ENCODE measurements at places on chromosomes 1 and 21. TPM values are rescaled to one million over a fixed set of nuclear protein-coding genes. Genes with fewer than 3 reads are reported as not detected.

Gene SLC9C2
- total RNA-seq = not detected

Gene RASSF5
- total RNA-seq = 190 TPM

Gene GPR37L1
- total RNA-seq = not detected

Gene GBP4
- 48.5 TPM for total RNA-seq

Gene RAB25
- total RNA-seq = 1.5 TPM

Gene SLC2A1
- 57.5 TPM for total RNA-seq

Gene TEDDM1
- total RNA-seq = not detected

Gene PTCH2
- total RNA-seq = 1.4 TPM

DNA sequence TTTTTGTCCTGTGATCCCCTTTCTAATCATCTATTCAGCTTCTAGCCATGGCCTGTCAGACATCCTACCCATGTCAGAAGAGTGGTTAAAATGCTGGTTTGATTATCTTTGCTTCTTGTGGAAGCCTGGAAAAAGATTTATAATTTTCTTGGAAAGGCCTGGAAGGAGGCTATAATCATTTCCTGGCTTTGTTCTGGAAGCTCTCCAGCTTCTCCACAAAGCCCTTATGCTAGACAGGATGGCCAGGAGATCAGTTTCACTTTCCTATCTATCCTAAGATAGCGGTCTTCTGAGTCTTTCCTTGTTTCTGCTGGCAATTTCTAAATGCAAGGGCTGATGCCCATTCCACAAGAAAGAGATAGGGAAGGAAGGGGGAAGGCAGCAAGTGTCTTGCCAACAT is 90.9 kb upstream of the SLC44A3 start:
- no peak for DNase-seq

GRCh38 chr1:244028701-244029100 is 22.4 kb upstream of the ZBTB18 start:
- DNase-seq = no peak

GRCh38 chr1:179817789-179818188 is 59.8 kb downstream of the TOR1AIP2 start:
- DNase-seq = no peak

DNA sequence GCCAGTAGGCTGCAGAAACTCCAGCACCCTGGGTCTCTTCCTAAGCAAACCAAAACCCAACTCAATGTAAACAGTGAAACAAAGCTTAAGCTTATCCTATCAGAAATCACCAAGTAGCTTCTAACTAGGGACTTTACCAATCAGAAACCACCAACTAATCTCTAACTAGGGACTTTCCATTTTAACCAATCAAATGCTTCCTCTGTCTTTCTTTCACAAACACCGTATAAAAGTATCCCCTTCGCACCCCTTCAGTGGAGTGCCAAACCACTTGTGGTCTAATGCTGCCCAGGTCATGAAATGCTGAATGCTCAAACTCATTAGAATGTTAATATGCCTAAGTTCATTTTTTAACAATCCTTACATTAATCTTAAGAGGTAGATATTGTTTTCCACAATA is 250.5 kb upstream of the DUSP10 start:
- DNase-seq = no peak

- no peak for DNase-seq
These were observed 63.9 kb downstream of the KCNK1 start for GRCh38 chr1:233677690-233678354.

- no peak for DNase-seq
These were observed 73.7 kb downstream of the SLC16A1 start for GRCh38 chr1:112882271-112882744.

DNA sequence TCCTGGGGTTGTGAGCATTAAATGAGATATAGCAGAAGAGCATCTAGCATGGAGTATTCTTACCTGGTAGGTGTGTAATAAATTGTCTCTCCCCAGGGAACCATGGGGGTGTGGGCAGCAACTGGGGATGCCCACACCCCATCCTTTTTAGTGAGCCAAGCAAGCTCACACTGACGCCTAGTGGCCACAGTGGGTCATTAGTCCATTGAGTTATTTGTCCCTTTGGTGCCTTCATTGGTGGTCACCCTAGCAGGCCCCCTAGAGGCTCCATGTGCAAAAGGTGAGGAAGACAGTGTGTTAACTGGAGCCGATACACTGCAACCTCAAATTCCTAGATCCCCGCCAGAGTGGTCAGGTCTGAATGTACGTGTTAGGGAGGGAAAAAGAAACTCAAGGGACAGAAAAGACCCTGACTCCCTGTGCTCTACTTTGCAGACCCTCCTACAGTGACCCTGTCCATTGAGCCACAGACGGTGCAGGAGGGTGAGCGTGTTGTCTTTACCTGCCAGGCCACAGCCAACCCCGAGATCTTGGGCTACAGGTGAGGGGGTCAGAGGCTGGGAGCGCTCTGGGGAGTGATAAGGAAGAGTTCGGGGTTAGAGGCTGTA is 93.3 kb upstream of the CD1D start:
- no peak for DNase-seq

GRCh38 chr1:50720457-50721053 is 239.5 kb downstream of the FAF1 start:
- no peak for DNase-seq

GRCh38 chr1:15418806-15419515 is 9.3 kb downstream of the EFHD2 start:
- no peak for DNase-seq

DNA sequence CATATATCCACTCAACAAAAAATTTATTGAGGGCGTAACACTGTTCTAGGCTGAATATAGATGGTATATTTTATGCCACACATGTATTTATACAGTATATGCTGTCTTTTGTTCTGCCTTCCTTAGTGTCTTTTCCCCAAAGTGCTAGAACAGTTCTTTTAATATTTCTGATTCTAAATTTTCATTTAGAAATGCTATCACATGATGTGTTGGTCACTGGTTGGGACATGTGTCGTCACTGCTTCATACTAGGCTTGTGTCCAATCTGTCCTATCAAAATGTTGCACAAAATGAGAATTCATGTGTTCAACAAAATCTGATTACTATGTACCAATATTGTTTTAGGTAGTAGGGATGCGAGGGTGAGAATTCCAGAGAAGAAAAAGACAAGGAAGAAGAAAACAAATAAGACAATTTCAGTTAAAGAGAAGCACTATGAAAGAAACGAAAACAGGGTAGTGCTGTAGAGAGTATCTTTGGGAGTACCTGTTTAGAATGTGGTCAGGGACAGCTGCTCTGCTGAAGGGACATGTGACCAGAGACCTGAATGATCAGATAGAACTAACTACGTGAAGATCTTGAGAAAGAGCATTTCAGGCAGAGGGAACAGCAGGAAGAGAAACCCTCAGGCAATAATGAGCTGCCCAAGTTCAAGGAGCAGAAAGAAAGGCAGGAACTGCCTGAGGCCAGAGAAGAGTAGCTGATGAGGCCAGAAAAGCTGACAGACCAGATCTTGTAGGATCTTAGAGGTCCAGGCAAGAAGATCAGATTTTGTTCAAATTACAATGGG is 1.3 kb downstream of the KMO start:
- no peak for DNase-seq

DNA sequence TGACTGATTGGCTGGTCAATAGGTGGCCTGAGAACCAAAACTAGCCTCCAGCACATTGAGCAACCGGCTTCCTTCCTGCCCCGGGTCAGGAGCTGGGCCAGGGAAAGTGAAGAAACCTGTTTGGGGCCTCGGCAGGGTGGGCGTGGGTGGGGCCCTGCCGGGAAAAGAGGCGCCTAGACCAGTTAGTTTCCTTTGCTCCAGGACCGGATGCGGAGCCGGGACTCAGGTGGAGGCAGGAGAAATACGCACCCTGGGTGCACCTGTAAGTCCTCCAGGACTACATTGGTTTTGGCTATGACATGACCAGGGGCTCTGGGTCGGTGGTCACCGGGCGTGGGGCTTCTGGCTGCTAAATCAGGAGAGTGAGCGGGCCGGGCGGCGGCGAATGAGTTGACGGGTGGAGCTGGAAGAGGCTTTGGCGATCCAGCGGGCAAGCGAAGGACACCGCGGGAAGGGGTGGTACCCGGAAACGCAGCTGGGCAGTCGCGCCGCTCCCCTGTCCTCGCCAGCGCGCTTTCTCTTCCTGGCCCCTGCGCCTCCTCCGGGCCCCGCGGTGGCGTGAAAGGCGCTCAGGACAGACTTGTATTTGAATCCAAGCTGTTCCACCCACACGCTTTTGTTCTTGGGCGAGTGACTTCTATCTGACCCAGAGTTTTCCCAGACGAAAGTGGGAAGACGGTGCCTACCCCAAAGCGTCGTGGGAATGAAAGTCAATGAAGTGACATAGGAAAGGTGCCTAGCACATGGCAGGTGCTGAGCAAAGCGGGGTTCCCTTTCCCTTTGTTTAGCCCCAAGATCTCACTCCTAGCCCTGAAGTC is 30.6 kb upstream of the JUN start:
- DNase-seq = no peak

GRCh38 chr1:12669529-12670068 is 25.7 kb downstream of the AADACL4 start:
- no peak for DNase-seq

- DNase-seq = no peak
These were observed 37.6 kb downstream of the MTARC1 start for GRCh38 chr1:220824031-220824989.

DNA sequence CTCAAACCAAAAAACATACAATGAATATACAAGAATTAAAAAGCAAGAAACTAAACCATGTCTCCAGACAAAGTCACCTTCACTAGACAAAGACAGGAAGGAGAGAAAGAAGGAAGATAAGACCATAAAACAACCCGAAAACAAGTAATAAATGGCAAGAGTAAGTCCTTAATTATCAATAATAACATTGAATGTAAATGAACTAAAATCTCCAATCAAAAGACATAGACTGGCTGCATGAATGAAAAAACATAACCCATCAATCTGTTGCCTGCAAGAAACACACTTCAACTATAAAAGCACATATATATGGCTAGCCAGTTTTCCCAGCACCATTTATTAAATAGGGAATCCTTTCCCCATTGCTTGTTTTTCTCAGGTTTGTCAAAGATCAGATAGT is 100.8 kb upstream of the SAMSN1 start:
- DNase-seq = no peak

DNA sequence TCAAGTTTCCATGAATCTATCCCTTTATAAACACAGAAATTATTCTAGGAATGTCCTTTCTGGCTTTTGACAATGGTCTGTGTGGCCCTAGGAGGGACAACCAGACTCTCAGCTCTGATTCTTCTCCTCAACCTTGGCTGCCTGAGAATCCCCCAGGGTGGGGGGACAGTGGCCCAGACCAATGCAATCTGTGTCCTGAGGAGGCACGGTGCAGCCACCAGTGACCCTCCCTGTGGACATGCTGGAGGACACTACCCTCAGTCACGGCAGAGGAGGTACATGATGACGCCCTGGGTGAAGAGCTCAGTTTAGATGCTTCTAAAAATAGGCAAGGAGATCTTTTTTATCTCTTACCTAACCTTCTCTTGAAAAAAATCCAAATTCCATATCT is 91.7 kb downstream of the PGBD5 start:
- no peak for DNase-seq

DNA sequence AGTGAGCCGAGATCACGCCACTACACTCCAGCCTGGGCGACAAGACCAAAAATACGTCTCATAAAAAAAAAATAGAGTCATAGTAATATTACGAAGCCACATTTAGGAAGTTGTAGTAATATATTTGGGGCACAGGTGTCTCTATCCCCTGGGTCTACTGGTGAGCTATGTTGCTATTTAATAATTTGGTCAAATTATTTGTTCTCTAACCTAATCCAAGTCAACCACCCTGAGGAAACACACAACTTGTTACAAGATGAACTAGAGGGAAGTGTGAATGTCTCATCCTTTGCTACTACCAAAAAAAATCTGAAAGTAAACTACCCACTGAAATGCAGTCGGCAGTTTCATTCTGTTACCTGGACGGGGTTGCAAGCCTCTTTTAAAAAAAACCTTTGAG is 35.3 kb downstream of the RGS8 start:
- DNase-seq = no peak

DNA sequence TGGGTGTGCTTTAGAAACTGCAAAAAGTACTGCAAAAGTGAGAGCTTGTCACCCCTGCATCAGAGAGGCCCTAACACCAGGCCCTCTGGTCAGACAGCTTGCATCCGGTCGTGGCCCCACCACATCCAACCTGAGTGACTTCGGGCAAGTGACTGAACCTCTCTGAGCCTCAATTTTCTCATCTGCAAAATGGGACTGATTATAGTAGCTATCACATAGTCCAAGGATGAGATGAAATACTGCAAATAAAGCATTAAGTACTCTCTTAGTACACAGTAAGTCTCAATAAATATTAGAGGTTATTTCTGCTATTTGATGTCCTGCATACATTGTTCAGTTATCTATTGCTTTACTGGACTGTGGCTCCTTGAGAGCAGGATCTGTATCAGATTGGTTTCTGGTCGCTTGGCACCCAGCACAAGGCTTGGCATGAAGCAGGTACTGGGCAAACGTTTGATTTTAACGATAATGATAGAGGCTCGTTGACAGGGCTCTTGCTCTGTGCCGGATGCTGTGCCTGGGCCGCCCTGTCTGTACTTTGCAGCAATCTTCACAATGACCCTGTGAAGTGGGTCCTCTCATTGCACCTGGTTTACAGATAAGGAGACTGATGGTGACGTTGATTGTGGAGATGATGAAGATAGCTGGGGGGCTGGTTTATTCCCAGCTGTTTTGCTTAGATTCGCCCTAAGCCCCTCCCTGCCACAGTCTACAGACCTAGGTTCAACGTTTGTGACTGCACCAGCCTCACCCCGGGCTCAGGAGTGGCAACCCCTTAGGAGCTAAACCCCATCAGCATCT is 43.6 kb downstream of the RAP1GAP start:
- DNase-seq = no peak

DNA sequence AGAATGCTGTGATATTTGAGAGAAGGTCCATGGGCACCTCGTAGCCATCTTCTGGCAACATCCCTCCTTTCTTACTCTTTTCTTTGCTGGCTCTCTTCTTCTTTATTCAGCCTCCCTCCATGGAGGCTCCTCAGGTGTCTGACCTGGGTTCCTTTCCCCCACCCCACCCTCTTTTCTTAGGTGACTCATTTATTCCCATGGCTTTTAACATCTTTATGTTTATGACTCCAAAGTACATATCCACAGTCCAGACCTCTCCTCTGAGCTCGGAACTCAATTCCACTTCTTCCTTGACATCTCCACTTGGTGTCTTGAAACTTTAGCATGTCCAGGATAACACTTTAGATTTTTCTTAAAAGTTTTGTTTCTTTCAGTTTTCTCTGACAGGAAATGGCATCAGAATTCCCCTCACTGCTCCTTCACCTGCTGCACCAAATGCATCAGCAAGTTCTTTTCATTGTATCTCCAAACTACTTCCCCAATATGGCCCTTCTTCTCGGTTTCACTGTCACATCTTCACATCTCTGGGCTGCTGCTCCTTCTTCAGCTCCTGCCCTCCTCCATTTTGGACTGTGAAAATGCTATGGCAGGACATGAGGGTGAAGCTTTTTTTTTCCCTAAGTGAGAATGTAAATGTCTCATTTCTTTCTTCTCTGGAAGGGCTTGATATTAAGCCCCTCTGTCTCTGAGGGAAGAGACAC is 95.9 kb downstream of the GIPC2 start:
- DNase-seq = no peak

- DNase-seq = no peak
These were observed 89.1 kb downstream of the SMYD3 start for GRCh38 chr1:246417813-246418564.

DNA sequence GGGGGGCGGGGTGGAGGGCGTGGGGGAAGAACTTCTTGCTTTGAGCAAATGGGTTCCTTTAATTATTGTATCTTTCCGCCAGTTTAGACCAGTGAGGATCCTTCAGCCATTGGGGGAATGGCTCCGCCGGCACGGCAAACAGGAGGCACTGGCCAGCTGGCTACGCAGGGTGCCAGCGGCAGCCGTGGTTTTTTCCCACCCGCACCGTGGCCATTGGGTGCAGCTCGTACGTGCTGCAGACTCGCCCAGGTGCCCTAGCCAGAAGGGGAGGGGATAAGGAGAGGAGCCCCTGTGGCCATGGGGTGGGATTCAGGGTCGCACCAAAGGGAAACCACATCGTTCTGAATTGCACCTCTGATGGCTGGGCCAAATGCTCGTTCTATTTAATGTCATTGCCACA is 65.6 kb downstream of the RGSL1 start:
- no peak for DNase-seq
